ENCODE measurements at places on chromosomes 12 and 14. TPM values are rescaled to one million over a fixed set of nuclear protein-coding genes. Genes with fewer than 3 reads are reported as not detected.

DNA sequence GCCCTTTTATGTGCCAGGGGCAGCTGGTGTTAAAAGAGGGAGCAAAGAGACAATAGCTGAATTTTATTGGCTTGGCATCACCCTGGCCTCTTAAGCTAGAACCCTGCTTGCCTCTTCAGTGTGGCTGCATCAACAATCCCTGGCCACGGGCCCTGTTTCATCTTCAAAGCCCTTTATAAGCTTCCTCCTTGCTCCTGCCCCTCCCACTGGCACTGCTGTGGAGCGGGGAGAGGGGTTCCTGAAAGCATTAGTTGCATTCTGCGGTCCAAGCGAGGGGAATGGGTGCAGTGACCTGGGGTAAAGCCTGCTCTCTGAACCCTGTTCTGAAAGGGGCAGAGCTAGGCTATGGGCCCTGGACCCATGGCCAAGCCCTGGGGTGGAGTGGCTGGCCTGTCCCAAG, 220 bp upstream of the KRT83 start:
- DNase-seq, result no peak
- no peak overlapping the region for H3K27ac ChIP-seq
- H3K36me3 ChIP-seq, result no peaks in the 10 kb centered on the region
- H3K4me1 ChIP-seq, result no peaks in the 10 kb centered on the region
- peaks cover 20% of the 10 kb centered on the region for H3K27me3 ChIP-seq
- no peak overlapping the region for H3K4me3 ChIP-seq

The ADCY4 gene
- total RNA-seq, result 42.7 TPM

- no peak within 1 kb of the TSS for H3K27ac ChIP-seq
These were observed at the start of gene CPNE6 for GRCh38 chr14:24071144-24071697. CPNE6 (plus strand) TSS chr14:24071562; CDS start chr14:24072937, 1,375 bp downstream.

The SLC5A8 gene
- 1.3 TPM for total RNA-seq

GRCh38 chr12:51819736-51820525, 28.6 kb downstream of the FIGNL2 start:
- H3K4me3 ChIP-seq, result peak overlapping the region; percentile 61
- no peaks in the 10 kb centered on the region for H3K36me3 ChIP-seq
- peak; percentile 36 for DNase-seq
- peaks cover 8% of the 10 kb centered on the region for H3K27me3 ChIP-seq

GRCh38 chr12:39824505-39825212, 205.1 kb upstream of the ABCD2 start:
- no peak overlapping the region for H3K27ac ChIP-seq
- H3K4me3 ChIP-seq, result no peak overlapping the region
- no peaks in the 10 kb centered on the region for H3K27me3 ChIP-seq
- H3K36me3 ChIP-seq, result no peaks in the 10 kb centered on the region
- DNase-seq, result no peak
- no peaks in the 10 kb centered on the region for H3K4me1 ChIP-seq

DNA sequence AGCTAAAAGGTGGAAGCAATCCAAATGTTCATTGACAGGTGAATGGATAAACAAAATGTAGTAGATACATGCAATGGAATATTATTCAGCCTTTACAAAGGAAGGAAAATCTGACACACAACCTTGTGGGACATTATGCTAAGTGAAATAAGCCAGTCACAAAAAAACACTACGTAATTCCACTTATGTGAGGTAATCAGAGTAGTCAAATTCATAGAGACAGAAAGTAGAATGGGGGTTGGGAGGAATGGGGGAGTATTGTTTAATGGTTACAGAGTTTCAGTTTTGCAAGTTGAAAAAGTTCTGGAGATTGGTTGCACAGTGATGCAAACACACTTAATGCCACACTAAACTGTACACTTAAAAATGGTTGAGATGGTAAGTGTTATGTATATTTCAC, 62.8 kb downstream of the LIN52 start:
- H3K4me1 ChIP-seq, result no peaks in the 10 kb centered on the region
- no peaks in the 10 kb centered on the region for H3K36me3 ChIP-seq
- H3K4me3 ChIP-seq, result no peak overlapping the region
- no peak overlapping the region for H3K27ac ChIP-seq
- no peak for DNase-seq
- H3K27me3 ChIP-seq, result no peaks in the 10 kb centered on the region

GRCh38 chr12:95200128-95200894, 17.0 kb downstream of the FGD6 start:
- peak overlapping the region; percentile 18 for H3K27ac ChIP-seq
- peaks cover 53% of the 10 kb centered on the region for H3K4me1 ChIP-seq
- H3K36me3 ChIP-seq, result no peaks in the 10 kb centered on the region
- no peaks in the 10 kb centered on the region for H3K27me3 ChIP-seq
- H3K4me3 ChIP-seq, result no peak overlapping the region

GRCh38 chr12:124842073-124842749, 21.5 kb downstream of the SCARB1 start:
- H3K4me3 ChIP-seq, result no peak overlapping the region
- H3K4me1 ChIP-seq, result peaks cover 33% of the 10 kb centered on the region
- no peak for DNase-seq

The JKAMP gene
- total RNA-seq, result 44.6 TPM

- H3K27ac ChIP-seq, result no peak overlapping the region
- peak; percentile 83 for DNase-seq
- H3K4me3 ChIP-seq, result no peak overlapping the region
- H3K36me3 ChIP-seq, result peaks cover 16% of the 10 kb centered on the region
- H3K4me1 ChIP-seq, result peaks cover 20% of the 10 kb centered on the region
These were observed 37.5 kb downstream of the CCNK start for GRCh38 chr14:99518441-99519346.

The PTPRR gene
- total RNA-seq, result 1.4 TPM

DNA sequence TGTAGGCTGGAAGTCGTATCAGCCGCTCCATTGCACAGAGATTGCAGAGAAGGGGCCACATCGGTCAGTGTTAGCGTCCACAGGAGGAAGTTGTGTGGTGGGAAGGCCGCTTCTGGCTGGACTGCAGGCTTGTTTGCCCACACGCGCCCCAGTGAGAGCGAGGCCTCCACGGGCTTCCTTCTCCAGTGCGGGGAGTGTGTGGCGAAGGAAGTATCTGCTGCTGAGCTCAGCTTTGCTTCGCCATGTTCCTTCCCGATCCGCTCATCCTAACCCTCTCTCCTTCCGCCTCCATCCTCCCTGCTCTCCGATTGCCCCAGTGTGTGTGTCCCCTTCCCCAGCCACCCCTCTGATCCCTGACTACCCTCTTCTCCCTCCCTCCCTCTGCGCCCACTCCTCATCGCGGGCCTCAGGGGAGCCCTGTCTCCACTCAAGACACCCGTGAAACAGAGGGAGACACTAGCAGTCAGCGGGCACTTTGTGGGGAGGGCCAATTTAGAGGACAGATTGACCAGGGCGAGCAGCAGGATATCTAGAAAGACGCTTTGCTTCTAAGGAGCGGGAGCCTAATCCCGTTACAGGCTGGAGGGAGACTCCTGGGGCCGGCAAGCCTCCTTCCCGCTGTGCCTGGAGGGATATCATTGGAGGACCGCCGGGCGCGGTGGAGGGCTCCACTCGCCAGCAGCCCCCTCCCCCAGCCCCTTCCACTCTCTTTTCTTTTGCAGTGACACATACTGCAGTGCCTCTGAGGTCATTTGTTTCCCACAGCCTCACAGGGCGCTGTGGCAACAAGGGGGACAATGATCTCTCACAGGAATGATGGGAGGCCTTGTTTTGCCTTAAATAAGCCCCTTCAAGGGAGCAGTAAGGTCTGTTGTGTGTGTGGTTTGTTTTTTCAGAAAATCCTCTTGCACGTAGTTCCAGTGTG, 428.8 kb downstream of the ZFP36L1 start:
- no peak overlapping the region for H3K4me3 ChIP-seq
- peak; percentile 72 for DNase-seq

GRCh38 chr12:124490584-124491305, 76.7 kb downstream of the NCOR2 start:
- DNase-seq, result peak; percentile 82
- H3K36me3 ChIP-seq, result peaks cover 49% of the 10 kb centered on the region
- H3K27ac ChIP-seq, result no peak overlapping the region
- H3K4me3 ChIP-seq, result no peak overlapping the region
- peaks cover 23% of the 10 kb centered on the region for H3K4me1 ChIP-seq

DNA sequence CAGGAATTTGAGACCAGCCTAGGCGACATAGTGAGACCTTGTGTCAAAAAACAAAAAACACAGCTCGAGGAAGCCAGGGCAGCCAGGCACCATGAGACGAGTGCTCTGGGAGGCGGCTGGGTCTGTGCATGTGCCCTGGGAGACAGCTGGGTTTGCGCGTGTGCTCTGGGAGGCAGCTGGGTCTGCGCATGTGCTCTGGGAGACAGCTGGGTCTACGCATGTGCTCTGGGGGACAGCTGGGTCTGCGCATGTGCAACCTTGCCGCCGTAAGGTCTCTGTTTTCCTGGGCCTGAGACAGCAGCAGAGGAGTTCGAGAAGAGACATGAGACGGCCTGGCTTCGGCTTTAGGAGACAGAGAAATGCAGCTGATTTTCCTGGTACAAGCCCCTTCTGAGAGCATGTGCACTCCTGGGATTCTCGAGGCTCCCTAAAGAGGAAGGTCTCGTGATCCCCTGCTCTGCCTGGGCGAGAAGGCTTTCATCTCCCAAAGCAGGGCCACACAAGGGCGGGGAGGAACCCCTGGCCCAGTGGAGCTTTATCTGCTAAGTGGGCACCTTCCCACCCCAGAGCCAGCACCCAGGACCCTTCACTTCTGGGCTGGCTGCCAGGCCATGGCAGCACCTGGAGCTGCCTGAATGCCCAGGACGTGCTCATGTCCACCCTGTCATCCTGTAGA, 3.5 kb upstream of the BDKRB1 start:
- no peak overlapping the region for H3K4me3 ChIP-seq
- no peak for DNase-seq
- H3K36me3 ChIP-seq, result no peaks in the 10 kb centered on the region
- H3K27ac ChIP-seq, result no peak overlapping the region
- no peaks in the 10 kb centered on the region for H3K4me1 ChIP-seq

GRCh38 chr14:71449316-71450055, 482.7 kb upstream of the RGS6 start:
- no peaks in the 10 kb centered on the region for H3K36me3 ChIP-seq
- H3K4me1 ChIP-seq, result no peaks in the 10 kb centered on the region
- H3K27me3 ChIP-seq, result no peaks in the 10 kb centered on the region
- H3K27ac ChIP-seq, result no peak overlapping the region

The TRPV4 gene
- total RNA-seq, result 7.7 TPM

The KRT73 gene
- total RNA-seq, result not detected

DNA sequence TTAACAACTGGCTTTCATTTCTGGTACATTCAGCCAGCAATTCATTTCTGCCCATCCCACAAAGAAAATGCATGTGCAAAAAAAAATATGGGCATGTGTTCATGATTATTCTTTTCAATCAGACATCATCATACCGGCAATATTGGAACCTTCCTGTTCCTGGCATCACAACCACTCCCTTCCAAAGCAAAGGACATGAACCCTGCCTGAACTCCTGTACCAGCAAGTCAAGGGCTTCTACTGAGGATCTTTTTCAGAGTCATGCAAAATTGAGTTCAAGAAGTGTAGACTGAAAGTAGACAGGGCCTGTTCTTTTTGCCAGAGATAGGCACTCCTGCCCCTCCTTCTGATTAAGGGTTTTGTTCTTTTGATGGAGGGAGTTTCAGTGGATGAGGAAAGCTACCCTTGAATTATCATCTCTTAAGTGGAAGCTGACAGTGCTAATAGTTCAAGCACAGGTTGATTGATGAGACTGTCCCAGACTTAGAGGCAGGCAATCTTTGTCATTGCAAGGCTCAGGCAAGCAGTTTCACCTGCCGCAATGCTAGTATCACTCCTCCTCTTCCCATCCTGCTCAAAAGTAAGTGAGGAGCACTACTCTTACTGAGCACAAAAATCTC, 22.3 kb upstream of the DIO2 start:
- H3K27ac ChIP-seq, result no peak overlapping the region
- no peaks in the 10 kb centered on the region for H3K36me3 ChIP-seq
- DNase-seq, result no peak
- no peaks in the 10 kb centered on the region for H3K27me3 ChIP-seq
- H3K4me3 ChIP-seq, result no peak overlapping the region

DNA sequence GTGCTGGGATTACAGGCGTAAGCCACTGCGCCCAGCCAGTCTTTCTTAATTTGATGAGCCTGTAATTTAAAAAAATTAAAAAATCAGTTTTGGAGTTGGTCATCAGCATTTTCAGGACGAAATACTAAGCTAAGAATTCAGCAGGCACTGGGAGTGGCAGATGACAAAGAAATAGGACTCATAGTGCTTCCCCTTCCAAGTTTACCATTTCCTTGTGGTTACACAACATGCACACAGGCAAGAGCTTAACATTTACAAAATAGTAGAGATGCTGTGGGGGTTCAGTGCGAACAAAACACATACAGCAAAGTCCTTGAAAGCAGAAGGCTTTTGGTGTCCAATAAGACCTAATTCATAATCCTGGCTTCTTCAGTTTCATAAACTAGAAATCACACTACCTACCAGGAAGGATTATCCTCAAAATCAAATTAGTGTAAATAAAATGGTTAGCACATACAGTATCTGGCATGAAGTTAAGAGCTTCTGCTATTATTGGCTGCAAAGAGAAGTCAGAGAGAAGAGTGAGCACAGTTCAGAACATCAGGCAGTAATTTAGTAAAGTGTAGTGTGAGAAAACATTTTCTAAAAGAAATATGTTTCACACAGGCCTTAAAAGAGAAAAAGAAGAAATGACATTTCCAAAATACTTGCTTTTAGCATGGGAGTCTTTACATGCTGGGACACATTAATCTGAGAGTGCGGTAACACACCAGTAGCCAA, 22.2 kb upstream of the KIF21A start:
- H3K36me3 ChIP-seq, result no peaks in the 10 kb centered on the region
- no peak for DNase-seq
- H3K27ac ChIP-seq, result no peak overlapping the region
- no peaks in the 10 kb centered on the region for H3K4me1 ChIP-seq

DNA sequence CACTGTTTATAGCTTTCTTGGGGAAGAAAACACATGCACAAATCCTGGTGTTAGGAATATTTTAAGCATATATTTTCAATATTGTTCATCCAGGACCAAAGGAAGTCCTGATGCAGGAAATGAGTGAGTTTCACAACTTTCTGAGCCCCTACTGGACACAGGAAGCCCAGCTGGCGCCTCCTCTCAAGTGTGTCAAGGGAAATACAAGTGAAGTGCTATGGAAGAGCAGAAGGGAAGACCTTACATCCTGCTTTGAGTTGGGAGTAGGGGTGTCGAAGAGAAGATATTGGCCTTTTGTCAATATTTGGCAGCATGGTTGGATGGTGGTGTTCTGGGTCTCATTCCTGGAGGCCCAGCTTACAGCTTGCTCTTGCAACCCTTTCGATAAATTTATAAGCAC, 66.1 kb upstream of the ZDHHC17 start:
- H3K4me1 ChIP-seq, result no peaks in the 10 kb centered on the region
- DNase-seq, result no peak
- H3K4me3 ChIP-seq, result no peak overlapping the region
- H3K27ac ChIP-seq, result no peak overlapping the region
- H3K36me3 ChIP-seq, result no peaks in the 10 kb centered on the region

The PIWIL1 gene
- not detected for total RNA-seq
